Activated CD4-positive, alpha-beta T cell treated with anti-CD3 and anti-CD28 coated beads for 48 hours (primary cell): ENCODE measurements at places on chromosomes 6 and 20.

DNA sequence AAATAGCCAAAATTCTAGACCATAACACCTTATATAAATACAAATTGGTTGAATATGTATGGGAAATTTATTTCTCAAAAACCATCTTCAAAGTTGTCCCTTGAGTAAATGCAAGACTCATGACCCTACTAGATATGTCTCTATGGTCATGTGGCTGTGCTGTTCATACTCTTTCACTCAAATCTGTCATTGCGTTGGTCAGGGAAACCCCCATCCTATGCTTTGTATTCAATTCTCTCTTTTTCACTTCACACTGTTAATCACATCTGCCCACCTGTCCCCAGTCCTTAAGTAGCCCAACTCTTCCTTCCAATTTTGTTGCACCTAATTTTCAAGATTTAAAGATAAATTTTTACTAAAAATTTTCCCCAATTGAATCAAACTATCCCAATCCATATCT lies 51.0 kb downstream of the RPS12 start:
- peak; percentile 7 for DNase-seq

- no peak for DNase-seq
Measured at GRCh38 chr6:116465246-116465645, 4.1 kb downstream of the CALHM6 start.

- peak; percentile 43 for DNase-seq
Measured at GRCh38 chr6:107489636-107490565, at the start of gene SOBP. Gene SOBP (plus strand): TSS chr6:107490117. CDS start chr6:107490617, 500 bp downstream.

DNA sequence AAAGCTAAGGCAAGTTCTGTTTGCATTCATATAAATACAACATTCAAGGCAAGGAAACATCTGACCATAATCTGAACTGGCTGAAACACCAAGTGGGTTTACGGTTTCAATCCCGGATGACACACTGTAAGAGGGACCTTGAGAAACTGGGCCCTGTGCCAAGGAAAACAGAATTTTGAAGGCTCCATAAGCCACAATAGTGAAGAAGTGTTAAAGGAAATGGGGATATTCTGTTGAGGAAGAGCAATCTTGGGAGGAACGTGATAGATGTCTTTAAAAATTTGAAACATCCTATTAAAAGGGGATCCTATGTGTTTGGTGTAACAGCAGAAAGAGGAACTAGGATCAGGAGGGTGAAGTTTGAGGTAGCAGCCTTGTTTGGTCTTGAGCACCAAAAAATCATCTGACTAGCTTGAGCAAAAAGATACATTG lies 82.4 kb upstream of the TAB2 start:
- no peak for DNase-seq

- no peak for DNase-seq
Measured at GRCh38 chr20:17654649-17655285, 27.3 kb downstream of the RRBP1 start.

- DNase-seq = no peak
Measured at GRCh38 chr6:108959972-108960582, 111.9 kb downstream of the ARMC2 start.

DNA sequence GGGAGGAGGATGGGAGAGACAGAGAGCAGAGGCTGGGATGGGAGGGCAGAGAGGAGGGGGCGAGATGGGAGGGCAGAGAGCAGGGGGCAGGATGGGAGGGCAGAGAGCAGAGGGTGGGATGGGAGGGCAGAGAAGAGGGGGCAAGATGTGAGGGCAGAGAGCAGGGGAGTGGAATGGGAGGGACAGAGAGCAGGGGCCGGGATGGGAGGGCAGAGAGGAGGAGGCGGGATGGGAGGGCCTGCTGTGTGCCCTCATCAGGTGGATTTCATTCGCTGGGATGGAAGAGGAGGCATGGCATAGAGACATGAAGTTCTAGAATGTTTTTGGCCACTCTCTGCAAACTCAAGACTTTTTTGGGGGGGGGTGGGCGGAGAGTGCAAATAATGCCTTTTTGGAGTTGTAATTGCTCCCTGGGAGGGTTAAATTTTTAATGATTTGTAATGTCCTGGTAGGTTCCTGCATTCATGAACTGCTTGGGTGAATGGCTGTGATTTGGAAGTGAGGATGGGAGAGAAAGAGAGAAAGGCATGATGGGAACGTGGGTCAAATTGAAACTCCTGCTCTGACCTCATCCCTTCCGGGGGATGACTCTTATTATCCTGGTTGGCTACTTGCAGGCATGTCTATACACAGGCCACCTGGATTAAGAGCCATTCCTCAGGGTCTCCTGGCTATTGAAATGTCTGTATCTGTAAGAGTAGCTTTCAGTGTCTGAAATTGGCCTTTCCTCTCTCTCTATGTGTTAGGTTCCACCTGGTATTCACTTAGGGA lies 162.4 kb upstream of the AGPAT4 start:
- no peak for DNase-seq

GRCh38 chr6:39791311-39791710 lies 865 bp upstream of the DAAM2 start:
- no peak for DNase-seq

GRCh38 chr6:11093376-11093625 lies 333 bp upstream of the SMIM13 start:
- DNase-seq = no peak

GRCh38 chr6:15132854-15133670 lies 112.8 kb upstream of the JARID2 start:
- no peak for DNase-seq

DNA sequence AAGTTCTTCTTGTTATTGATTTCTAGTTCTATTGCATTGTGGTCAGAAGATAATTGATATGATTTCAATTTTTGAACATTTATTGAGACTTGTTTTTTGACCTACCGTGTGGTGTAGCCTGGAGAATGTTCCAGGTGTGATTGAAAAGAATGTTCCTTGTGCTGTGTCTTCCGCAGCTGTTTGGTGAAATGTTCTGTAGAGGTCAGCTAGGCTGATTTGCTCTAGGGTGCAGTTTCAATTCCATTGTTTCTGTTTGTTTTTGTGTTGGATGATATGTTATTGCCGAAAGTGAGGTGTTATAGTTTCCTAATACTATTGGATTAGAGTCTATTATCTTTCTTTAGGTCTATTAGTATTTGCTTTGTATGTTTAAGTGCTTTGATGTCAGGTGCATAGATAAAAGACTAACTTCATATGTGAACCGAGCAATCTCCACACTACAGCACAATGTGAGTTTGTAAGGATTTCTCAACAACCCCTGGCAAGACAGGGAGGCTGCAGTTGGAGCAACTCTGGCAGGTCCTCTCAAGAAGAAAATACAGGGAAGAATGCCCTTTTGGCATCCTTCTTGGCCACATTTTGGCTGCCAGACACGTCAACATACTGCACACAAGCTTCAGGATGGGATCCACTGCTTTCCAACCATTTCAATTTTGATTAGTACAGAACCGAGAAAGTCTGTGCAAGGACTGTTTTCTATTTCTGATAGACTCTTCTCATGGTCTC lies 320.7 kb downstream of the RNF144B start:
- no peak for DNase-seq

- DNase-seq = no peak
Measured at GRCh38 chr6:125354649-125355048, 52.9 kb upstream of the HDDC2 start.
